Activated T-helper 2 cell treated with anti-CD3 and anti-CD28 coated beads, Interferon-gamma antibody, Interleukin-2, Interleukin-4, amounts not matched to agents 10 μg/mL and 5 μg/mL and 100 μg/mL, durations not matched to agents 14 hours and 24 hours and 36 hours (primary cell): ENCODE measurements at places on chromosomes 7 and 10. TPM values are rescaled to one million over a fixed set of nuclear protein-coding genes. Genes with fewer than 3 reads are reported as not detected.

CLCN1 gene
- total RNA-seq = not detected in 2 replicates

MICALL2 gene
- total RNA-seq = 2.1 TPM in 2 replicates

FAM171A1 gene
- total RNA-seq = 2.9 and 3.6 TPM in 2 replicates

SYCE1 gene
- total RNA-seq = 0.23 and 0.62 TPM in 2 replicates

ASB10 gene
- total RNA-seq = not detected in 2 replicates

IL15RA gene
- 19.2 and 19.8 TPM in 2 replicates for total RNA-seq

CLRN3 gene
- total RNA-seq = not detected in 2 replicates

PPP1R17 gene
- total RNA-seq = not detected in 2 replicates

CPED1 gene
- not detected in 2 replicates for total RNA-seq

TMEM176B gene
- 0.14 TPM in 1 of 2 replicates, not detected in the other for total RNA-seq

PVRIG gene
- 18.7 and 21.7 TPM in 2 replicates for total RNA-seq

- DNase-seq = no peak
These were observed 232.0 kb downstream of the SDK1 start for GRCh38 chr7:3533040-3533439.

GRCh38 chr10:7231509-7232414, 179.1 kb downstream of the SFMBT2 start:
- no peak for DNase-seq

DNA sequence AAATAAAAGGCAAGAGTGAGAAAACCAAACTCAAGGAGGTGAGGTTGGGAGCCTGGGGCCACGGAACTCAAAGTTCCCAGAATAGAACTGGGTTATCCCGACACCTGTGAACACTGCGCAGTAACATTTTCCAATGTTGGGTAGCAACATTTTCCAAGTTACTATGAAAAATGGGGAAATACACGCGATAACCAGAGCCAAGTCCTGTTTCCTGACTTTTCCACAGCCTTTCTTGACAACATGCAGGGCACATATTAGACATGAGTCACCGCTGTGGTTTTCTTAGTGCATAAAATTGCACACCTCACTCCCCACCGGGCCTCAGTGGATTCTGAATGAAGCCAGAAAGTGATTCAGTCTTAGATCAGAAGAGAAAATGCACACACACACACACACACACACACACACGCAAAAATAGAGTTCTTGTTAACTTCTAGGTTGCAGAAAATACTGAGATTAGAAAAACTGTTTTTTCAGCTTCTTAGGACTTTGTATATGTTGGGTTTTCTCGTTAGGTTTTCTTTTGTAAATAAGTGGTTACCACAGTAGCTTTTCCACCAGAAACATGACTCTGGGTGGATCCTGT, 70.0 kb downstream of the CAMK1D start:
- peak; percentile 13 for DNase-seq

GRCh38 chr10:122882766-122883165, 3.4 kb upstream of the FAM24B start:
- no peak for DNase-seq

DNA sequence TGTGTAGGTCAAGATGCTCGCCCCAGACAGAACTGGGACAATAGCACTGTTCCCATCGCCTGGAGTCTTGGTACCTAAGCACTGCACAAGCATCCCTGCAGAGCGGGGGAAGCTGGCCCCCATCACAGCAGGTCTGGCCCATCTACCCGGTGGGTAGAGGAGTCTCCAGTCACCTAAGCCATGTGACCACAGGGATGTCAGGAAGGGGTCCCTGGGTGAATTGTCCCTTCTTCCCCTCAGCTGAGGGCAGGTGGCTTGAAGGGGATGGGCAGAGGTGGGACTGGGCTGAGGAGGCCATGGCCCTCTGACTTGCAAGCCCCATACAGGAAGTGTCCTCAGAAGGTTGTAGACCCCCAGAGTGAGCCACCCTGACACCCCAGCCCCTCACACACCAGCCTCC, 39.7 kb downstream of the FRMPD2 start:
- no peak for DNase-seq

GRCh38 chr10:84739641-84740040, 411.3 kb downstream of the CCSER2 start:
- DNase-seq = no peak

- DNase-seq = no peak
These were observed 151.8 kb upstream of the MEOX2 start for GRCh38 chr7:15838265-15838664.

GRCh38 chr7:84291756-84292155, 97.2 kb upstream of the SEMA3A start:
- DNase-seq = no peak

DNA sequence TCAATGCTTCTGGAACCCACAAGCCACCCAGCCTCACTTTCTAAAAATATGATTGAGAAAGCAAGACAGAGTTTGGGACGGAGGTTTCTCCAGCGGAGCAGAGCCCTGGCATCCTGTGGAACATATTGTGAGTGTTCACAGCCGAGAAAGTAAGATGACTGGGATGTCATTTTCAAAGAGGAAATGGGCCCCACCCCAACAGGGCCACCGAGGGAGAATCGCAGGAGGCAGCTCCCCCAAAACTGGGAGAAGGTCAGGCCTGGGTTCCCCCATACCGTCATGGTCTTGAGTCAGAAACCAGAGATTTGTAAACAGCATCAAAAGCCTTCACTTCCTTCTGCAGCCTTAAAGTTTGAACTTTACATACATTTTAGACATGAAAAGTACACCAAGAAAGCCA, 560.0 kb downstream of the PTPRN2 start:
- DNase-seq = no peak

DNA sequence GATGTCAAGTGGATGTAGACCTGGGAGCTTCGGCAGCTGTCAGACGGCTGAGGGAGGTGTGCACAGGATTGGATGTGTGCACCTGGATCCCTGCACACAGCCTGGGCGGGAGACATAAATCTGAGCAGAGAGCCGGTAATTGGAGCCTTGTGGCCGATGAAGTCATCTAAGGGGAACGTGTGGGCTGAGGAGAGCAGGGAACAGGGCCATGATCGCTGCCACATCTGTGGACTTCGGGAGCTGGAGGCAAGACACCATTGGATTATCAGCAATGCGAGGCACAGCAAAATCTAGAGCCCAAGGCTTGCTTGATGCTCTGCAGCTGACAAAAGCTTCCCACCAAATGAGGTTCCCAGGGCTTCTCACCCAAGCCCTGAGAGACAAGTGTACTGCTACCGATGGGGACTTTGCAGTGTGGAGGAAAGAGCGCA, 147.7 kb downstream of the PTPN20 start:
- no peak for DNase-seq

DNA sequence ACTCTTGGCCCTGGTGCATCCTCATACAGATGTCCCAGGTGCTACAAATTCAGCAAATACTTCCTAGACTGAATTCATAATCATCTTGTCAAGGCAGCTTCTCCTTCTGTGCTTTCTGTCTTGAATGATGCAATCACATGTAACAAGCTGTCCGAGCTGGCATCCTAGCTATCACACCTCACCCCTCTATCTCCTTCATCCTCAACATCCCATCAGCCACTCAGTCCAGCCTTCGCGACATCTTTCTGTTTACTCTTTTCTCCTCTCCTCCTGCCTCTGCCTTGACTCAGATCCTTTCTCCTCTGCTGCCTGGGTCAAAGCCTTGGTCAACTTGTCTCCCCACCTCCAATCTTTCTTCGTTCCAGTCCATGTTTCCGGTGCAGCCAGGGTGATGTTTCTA, 240.4 kb upstream of the CELF2 start:
- no peak for DNase-seq

DNA sequence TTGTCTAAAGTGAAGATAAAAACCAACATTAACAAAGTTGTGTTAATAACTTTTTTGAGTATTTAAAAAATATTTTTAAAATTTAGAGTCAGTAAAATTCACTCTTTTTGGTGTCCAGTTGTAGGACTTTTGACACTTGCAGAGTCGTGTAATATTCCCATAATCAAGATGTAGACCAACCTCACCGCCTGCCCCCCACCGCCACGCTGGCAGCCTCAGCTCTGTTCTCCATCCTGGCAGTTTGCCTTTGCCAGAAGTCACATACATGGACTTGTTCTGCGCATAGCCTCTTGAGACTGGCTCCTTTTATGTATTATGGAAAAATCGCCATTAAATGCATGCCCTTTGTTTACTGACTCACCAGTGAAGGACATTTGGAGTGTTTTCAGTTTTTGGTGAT, 27.3 kb upstream of the SYCE1 start:
- no peak for DNase-seq

DNA sequence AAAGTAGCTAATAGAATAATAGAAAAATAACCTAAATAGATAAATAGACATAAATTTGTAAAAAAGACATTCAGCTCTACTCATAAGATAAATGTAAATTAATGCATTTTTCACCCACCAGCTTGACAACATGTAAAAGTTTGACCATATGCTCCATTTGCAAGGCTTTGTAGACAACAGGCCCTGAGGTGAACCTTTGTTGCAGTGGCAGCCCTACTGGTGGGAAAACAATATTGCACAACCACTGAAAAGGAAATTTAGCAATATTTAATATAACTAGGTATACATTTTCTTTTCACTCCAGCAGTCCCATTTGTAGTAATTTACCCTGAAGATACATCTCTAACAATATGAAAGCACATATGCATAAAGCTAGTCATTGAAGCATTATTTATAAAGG, 39.0 kb upstream of the ADRA2A start:
- DNase-seq = no peak

DNA sequence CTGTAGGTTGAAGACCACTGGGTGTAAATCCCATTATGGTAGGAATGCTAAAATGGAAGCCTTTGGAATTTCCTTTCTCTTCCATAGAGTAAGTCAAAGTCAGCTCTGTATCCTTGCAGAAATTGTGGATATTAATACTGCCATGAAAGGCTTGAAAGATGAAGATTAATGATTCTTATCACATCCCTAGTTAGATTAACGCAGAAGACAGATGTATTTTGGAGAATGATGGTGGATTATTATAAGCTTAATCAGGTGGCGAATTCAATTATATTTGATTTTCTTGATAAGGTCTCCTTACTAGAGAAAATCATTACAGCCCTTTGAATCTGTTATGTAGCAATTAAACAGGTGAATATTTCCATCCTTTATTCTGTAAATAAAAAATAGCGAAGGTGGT, 270.1 kb downstream of the PHF14 start:
- DNase-seq = no peak

GRCh38 chr10:33800545-33800944, 466.1 kb upstream of the NRP1 start:
- DNase-seq = no peak

DNA sequence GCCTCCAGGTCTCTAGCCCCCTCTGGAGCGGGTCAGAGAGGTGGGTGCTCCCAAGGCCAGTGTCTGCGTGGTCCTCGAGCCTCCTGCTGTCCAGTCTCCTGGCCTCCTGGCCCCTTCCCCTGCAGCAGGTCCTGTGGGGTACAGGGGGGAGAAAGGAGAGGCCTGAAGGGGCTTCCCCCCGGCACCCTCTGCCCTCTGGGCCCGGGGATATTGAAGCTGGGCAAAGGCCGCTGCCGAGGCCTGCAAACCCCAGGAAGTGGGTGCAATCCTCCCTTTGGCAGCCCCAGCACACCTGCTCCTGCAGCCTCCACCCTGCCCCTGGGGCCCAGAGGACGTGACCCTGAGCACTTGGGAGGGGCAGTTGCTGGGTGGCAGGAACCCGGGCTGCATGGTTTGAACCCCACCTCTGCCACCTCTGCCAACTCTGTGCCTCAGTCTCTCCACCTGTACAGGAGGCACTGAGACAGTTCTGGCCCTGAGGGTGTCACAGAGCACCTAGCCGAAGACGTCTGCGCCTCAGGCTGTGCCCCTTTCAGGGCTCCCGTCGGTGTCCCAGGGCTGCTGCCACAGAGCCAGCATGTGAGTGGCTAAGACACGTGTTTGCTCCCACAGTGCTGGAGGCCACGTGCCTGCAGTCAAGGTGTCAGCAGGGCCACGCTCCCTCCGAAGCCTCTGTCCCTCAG, 59.1 kb upstream of the INPP5A start:
- DNase-seq = no peak

DNA sequence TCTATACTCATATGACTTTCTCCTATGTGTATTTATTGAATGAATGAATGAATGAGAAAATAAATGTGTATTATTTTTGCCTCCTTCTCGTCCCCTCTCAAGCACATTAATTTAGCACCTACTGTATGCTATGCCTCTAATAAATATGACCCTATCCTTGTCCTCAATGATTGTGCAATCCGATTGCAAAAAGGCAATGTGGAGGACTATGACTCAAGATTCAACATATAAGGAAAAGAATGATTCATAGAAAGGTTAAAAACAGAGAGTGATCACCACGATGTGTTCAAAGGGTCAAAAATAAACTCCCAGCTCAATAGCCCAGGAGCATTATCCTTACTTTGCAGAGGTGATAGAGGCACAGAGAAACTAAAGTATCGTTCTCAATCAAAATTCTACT, 322.8 kb upstream of the SORCS1 start:
- no peak for DNase-seq

DNA sequence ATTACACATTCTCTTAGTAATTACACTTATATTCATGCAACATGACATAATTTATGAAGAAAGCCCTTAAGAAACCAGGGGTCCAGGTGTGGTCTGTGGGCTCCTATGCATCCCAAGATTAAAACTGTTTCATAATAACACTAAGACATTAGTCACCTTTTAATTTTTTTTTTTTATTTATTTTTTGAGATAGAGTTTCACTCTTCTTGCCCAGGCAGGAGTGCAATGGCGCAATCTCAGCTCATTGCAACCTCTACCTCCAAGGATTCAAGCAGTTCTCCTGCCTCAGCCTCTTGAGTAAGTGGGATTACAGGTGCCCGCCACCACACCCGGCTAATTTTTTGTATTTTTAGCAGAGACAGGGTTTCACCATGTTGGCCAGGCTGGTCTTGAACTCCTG, 12.5 kb downstream of the GDI2 start:
- no peak for DNase-seq

- DNase-seq = no peak
These were observed 306.3 kb upstream of the SP8 start for GRCh38 chr7:21092766-21093702.

DNA sequence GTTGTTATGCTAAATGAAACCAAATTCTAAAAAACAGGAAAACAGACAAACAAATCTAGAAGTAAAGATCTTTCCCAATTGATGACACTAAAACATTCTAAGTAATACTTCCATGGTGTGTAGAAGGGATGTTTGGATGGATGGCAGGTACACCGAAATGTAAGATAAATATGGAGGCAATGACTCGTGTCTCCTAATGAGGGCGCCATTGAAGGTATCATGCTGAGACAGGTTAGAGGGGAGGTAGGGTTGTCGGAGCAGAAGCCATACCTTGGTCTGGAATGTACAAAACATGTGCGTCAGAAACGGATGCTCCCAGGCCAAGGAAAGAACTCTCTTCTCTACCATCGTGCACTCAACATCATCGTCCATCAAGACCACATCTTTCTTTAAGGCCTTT, 101.4 kb downstream of the PRKCQ start:
- DNase-seq = no peak

GRCh38 chr10:58932126-58932525, 244.3 kb upstream of the PHYHIPL start:
- no peak for DNase-seq

DNA sequence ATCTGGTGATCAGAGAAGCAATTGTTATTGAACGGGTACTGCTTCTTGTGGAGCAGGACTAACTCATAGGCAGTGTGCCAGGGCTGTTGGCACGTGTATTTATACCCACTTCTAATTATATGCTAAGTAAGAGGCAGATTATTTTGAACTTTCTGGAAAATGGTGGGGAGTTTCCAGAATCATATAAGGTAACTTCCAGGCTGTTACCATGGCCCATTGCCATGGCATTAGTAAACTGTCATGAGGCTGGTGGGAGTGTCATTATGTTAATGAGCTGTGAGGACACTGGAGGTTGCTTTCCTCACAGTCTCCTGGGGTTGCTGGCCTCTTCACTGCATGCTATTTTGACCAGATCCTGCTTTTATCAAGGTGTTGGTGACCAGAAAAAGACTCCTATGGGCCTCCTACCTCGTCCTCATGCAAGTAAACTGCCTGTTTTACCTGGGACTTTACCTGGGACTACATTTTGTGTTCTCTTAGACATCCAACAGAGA, 122.6 kb downstream of the KCND2 start:
- DNase-seq = no peak
